ENCODE measurements at places on chromosomes 12 and 14.
A peak's percentile ranks its signal among the peaks of the same experiment; 100 is the strongest.

DNA sequence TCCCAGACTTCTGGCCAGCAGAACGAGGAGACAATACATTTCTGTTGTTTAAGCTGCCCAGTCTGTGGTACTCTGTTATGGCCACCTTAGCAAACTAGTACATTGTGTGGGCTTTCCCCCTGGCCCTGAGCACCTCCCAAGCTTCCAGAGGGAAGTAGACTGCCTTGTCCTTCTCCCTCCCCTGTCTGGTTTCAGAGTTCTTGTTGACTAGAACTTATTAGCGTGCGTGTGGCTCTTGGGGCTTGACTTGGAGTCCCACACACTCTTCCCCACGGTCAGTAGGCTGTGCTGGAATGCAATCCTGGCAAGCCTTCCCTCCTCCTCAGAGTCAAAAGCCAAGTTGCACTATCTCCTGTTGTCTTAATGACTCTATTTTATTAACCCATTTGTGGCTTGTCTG is 27.7 kb downstream of the FBLN5 start:
- DNase-seq = no peak

DNA sequence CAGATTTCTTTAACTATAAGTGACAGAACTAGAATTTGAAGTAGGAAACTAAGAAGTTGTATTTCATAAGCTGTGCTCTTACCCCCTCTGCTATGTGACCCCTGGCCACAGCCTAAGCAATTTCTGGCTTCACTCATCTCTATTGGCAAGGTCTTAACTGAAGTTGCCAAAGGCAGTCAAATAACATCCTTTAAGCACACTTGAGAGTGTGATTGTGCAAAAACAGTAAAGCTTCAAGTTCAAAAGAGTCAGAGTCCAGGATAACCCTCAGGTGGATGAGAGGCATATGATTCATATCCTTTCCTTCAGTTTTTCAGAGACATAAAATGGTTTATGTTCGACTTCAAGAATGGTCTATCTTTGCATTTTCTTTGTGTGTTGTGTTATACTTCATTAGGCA is 45.2 kb downstream of the GRIP1 start:
- no peak for DNase-seq

DNA sequence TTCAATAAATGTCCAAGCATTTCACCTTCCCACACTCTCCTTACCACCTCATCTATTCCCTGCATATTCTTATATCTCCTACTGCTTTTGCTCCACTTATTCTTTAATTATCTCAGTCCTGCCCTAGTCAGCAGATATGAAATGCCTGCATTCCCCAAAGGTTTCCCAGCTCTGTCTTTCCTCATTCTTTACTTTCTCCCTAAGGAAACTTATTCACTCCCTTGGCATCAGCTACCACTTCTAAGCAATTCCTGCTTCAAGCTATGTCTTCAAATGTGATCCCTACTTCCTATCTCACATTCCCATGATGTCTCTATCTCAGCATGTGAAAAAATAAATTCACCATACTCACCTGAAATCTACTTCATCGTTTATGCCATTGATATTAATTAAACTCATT is 111.8 kb downstream of the CAPZA3 start:
- DNase-seq = no peak

- DNase-seq = no peak
These were observed 3.6 kb downstream of the HIP1R start for GRCh38 chr12:122838841-122839240.

DNA sequence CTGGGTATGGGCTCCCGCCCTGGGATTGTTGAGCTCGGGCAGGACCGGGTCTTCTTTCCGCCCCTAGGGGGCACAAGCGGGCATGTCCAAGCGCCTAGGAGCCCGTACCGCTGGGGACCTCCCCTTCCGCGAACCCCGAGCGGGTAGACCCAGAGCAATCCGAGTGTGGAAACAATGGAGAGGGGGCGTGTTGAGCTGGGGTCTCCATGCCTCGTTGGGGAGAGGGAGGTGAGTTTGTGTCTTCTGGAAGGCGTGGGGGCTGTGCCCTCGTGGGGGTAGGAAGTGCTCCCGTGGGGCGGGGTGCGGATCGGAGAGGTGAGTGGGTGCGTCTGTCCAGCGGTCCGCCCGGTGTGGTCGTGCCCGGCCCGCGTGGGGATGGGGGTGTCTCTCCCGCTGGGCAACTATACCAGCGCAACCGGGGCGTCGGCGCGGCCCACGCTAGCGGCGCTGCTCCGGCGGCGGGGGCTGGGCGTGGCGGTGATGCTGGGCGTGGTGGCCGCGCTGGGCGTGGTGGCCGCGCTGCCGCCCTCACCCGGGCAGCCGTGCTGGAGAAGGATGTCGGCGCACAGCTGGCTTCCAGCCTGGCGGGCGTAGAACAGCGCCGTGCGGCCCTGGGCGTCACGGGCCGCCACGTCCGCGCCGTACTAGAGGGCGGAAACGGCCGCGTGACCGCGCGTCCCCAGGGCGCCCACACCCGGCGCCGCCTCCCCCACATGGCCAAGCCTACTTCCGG is 12.2 kb downstream of the AGAP2 start:
- peak; percentile 96 for DNase-seq
